ENCODE measurements at places on chromosomes 3 and 15.

- DNase-seq = peak; percentile 58
These were observed 3.5 kb upstream of the ISG20 start for GRCh38 chr15:88635318-88635717.

DNA sequence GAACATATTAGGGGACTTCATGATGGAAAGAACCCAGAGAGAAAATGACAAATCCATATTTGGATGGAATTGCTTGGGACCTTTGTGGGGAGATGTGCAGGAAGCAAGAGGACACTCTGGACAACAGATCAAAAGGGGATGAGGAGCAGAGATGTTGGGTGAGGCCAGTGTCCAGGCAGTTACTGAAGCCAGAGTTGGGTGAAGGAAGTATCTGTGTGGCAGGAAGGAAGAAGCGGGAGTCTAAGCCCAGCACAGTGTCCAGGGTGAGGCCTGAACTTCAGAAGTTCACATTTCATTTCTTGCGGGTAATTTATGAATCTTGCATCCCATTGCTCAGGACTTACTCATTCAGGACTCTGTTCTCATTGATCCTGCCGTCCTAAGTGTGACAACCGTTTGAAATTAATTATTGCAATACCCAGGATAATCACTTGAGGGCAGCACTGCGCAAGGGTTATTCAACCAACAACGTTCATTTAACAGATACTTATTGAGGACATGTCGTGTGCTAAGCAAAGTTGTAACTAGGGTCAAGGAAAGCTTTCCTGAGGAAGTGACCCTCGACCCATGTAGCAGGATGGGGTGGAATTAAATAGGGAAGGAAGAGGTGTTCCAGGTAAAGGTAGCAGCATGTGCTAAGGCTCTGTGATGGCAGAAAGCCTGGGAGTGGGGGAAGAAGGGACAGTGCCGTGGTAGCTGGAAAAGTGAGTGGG, 61.3 kb upstream of the CMTM8 start:
- DNase-seq = peak; percentile 24

DNA sequence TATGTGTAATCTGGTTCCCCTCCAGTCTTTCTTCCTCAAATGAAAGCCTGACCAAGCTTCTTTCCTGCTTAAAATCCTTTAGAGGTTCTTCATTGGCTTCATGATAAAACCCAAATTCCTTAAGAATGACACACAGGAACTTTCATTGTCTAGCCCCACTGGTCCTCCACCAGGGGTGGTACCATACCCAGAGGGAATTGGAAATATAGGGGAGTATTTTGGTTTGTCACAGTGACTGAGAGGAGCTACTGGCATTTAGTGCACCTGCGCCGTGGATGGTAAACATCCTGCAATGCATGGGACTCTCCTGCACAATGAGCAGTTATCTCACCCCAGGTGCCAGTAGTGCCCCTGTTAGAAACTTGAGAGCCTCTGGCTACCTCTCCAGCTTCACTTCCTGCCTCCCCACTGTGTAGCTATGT, 10.8 kb downstream of the ZWILCH start:
- no peak for DNase-seq

DNA sequence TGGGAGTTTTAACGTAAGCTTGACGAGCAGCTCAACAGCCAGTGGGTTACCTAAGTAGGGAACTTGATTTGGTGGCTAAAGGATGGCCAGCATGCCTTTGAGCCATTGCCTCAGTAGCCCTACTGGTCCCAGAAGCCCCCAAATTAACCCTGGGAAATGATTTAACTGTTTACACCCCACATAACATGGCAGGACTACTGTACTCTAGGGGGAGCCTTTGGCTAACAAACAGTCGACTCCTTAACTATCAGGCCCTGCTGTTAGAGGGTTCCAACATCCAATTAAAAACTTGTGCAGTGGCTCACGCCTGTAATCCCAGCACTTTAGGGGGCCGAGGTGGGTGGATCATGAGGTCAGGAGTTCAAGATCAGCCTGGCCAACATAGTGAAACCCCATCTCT, 9.4 kb upstream of the SMCO1 start:
- no peak for DNase-seq

- peak; percentile 17 for DNase-seq
These were observed 139.8 kb downstream of the RAB11A start for GRCh38 chr15:66008940-66009562.

DNA sequence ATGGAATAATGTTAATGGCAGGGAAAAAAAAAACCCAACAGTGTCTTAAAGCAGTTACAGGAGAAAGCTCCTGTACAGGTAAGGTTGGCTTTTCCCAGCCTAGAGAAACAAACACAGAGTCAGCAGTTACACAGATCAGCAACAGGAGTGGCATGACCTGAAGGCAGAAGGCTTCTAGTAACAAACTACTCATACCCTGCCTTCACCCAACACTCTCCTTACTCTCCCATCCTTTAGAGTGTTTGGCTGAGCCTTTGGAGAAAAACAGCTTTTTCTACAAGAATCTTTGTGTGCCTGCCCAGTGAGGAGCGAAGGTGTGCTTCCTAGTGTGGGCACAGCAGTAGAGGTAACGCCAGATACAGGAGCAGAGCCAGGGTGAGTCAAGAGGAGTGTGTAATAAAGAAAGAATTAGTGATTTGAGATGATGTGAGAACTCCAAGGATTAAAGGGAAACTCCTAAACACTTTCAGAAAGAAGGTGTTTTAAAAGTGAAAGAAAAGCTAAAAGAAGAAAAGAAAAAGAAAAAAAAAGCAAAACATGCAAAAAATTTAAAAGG, 152.7 kb downstream of the POLR2M start:
- no peak for DNase-seq

DNA sequence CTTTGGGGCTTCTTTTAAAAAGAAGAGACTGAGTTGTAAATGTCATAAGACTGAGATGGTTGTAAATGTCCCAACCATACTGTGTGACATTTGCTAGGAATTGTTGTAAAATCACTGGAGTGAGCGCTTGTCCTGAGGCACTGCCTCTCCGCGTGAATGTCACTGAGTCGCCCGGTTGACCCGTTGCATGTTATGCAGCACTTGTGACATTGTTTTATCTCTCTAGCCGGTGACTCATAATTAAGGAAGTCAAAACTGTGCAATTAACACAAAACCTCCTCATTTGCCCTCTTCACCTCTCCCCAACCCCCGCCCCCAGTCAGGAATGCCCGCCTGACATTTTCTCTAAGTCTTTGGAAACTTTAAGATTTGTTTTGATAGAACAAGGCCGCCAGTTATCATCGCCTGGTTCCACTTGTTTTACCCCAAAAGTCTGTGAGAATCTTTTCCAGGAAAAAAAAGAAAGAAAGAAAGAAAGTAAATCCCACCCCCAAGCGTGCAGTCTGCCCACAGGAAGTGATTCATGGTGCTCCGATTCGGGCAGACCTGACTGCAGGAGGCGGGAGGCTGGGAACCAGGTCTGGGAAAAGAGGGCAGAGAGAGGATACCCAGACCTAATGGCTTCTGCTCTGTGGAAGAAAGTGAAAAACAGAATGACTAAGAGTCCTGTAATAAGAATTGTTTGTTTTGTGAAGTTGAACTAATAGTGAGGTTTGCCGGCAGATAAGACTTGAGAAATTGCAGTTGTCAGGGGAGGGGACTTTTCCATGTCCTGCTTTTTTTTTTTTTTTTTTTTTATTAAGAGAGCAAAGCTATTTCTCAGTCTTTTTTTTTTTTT, 84.8 kb downstream of the SMAD3 start:
- peak; percentile 100 for DNase-seq

DNA sequence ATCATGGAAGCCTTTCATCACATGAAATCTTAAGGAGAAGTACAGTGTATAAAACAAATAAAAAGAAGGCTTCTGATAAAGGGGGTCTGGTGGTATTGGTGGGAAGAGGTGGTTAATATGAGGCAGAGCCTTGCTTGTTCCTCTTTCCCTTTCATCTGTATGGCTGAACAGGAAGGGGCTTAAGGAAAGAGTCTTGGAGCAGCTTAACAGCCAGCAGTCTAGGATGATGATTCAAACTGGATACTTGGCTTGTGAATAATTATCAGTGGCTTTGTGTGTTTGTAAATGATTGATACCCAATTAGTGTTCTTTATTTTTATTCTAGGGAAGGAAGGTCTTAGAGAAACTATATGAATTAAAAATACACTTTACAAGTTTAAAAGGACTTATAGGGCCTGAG, 29.1 kb upstream of the TCAIM start:
- no peak for DNase-seq

All from amniotic epithelial cell (primary cell).